ENCODE measurements at places on chromosomes 11 and 22.

DNA sequence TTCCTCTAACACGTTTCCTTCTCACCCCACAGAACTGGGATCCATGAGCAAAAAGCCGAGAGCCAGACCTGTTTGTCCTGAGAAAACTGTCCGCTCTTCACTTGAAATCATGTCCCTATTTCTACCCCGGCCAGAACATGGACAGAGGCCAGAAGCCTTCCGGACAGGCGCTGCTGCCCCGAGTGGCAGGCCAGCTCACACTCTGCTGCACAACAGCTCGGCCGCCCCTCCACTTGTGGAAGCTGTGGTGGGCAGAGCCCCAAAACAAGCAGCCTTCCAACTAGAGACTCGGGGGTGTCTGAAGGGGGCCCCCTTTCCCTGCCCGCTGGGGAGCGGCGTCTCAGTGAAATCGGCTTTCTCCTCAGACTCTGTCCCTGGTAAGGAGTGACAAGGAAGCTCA is 24.0 kb downstream of the CD5 start:
- DNase-seq: no peak

GRCh38 chr11:131916638-131917037 is 546.2 kb downstream of the NTM start:
- no peak for DNase-seq

- DNase-seq: no peak
These were observed 108.2 kb upstream of the DDI1 start for GRCh38 chr11:103928040-103928801.

DNA sequence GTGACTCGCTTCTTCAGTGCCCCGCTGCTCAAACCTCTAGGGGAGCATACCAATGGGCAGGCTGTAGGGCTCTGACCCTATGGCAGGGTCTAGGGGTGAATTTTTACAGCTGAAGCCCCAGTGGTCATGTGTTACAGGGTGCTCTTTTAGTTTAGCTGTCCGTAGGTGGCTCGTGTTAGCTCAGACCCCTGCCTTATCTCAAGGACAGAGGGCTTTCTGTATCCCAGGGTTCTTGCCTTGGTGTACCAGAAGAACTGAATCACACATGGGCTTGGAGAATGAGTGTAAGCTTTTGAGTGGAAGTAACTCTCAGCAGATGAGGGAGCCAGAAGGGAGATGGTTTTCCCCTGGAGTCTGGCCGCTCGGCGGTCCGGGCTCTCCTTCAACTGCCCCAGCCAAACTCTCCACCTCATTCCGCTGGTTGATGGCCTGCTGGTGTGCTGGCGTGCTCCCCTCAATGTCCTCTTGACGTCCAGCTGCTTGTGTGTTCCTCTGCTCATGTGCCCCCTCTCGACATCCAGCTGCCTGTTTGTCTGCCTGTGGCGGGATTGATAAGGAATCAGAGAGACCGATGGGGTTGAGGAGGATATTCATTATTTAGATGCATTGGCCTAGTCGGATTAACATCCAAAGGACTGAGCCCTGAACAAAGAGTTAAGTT is 37.5 kb downstream of the BIRC2 start:
- DNase-seq: no peak

GRCh38 chr22:48629631-48630432 is 1197.8 kb downstream of the BRD1 start:
- no peak for DNase-seq

- DNase-seq: no peak
These were observed 105.0 kb downstream of the DBX1 start for GRCh38 chr11:20055312-20055711.

DNA sequence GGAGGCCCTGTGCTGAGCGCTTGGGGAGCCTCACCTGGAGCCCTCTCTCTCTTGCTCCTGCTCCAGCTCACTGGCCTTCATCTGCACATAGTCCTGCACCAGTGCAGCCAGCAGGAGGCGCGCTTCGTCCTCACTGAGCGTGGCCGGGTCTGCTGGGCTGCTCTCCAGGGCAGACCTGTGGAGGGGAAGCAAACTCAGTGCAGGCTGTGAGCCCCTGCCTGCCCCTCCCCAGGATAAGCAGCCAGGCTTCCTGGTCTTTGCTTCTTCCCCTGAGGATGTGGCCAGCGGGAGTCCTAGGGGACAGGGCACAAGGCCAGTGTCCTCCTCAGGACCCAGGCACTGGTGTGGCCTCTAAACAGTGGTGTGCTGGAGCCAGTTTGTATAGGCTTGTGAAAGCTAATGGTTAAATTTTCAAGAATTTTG is 2.2 kb downstream of the CALCA start:
- peak; percentile 50 for DNase-seq

DNA sequence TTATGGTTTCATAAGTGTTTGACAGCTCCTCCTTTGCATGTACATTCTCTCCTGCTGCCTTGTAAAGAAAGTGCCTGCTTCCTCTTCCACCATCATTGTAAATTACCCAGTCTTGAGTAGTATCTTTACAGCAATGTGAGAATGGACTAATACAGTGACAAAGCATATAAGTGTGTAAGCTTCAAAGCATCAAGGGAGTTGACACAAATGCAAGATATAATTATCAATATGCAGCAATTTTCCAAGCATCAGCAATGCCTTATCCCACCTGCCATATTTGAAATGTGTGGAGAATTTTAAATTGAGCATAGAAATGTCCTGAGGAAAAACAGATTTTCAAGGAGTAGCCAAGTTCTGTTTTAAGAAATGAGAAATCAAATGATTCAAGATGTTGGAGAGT is 1.7 kb upstream of the OR5AL1 start:
- DNase-seq: no peak

DNA sequence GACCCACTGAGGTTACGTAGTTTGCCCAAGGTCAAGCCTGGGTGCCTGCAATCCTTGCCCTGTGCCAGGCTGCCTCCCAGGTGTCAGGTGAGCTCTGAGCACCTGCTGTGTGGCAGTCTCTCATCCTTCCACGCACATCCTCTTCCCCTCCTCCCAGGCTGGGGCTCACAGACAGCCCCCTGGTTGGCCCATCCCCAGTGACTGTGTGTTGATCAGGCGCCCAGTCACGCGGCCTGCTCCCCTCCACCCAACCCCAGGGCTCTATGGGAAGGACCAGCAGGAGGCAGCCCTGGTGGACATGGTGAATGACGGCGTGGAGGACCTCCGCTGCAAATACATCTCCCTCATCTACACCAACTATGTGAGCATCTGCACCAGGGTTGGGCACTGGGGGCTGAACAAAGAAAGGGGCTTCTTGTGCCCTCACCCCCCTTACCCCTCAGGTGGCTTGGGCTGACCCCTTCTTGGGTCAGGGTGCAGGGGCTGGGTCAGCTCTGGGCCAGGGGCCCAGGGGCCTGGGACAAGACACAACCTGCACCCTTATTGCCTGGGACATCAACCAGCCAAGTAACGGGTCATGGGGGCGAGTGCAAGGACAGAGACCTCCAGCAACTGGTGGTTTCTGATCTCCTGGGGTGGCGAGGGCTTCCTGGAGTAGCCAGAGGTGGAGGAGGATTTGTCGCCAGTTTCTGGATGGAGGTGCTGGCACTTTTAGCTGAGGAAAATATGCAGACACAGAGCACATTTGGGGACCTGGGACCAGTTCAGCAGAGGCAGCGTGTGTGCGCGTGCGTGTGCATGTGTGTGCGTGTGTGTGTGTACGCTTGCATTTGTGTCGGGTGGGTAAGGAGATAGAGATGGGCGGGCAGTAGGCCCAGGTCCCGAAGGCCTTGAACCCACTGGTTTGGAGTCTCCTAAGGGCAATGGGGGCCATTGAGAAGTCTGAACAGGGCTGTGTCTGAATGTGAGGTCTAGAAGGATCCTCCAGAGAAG is 1.6 kb downstream of the GSTP1 start:
- DNase-seq: no peak

GRCh38 chr22:49962012-49962750 is 1.6 kb downstream of the PIM3 start:
- DNase-seq: peak; percentile 91

DNA sequence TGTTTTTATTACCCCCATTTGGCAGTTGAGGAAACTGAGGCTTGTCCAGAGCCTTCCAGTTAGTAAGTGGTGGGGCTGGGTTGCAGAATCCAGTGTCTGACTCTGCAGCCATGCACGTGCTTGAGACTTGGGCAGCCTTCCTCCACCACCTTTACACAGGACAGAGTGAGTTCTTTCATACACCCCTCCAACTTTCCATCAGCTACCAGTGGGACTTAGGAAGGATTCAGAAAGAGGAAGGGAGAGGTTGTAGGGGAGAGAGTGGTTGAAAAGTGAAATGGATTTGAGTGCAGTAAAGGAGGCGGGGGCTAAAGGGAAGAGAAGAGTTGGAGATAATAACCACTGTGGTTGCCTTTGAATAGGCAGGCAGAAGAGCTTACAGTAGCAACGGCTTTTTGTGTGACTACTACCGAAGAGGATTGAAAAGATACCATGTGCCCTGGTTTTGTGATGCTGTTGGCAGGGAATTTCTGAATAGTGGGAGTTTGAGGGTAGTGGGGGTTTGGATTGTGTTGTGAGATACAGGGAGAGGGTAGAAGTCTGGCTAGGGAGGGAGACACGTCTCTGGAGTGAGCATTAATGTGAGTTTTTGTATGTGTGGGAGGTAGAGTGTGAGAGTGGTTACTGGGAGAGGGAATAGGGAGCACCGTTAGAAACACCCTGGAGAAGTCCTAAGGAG is 1.7 kb downstream of the UVRAG start:
- DNase-seq: no peak

- no peak for DNase-seq
These were observed 38.5 kb downstream of the ST3GAL4 start for GRCh38 chr11:126394036-126394435.

GRCh38 chr11:129210831-129211181 is 18.7 kb upstream of the ARHGAP32 start:
- DNase-seq: no peak

DNA sequence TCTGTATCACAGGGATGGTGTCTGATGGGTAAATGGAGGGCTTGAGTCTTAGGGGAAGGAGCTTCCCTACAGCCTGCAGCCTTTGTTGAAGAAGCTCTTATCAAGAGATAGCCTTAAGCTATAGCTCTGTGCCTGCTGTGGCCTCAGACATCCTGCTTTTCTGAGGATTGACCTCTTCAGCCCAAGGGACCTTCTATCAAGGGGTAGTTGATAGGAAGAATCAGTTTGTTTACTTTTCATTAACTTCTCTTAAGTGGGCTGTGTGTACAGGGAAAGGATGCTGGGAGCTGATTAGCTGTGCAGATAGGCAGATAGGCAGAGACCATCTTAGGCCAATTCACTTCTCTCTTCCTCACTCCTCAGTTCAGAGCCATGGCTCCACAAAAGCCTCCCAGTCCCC is 151.8 kb upstream of the CADM1 start:
- DNase-seq: no peak

DNA sequence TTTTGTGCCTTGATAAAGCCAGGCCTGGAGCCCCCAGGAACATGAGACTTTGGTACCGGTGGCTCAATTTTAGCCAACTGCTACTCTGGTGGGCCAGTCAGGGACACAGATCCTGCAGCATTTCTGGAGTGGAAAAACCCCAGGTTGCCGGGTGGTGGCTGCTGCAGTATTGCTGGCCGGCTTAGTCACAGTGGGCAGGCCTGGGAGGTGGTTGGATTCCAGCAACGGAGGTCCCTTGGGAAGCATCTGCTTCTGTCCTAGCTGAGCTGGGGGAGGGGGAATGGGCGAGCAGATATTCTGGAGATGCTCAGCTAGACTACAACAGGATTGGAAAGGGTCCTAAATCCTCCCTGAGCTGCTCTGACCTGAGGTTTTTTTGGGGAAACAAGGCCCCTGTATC is 31.6 kb upstream of the ACCSL start:
- no peak for DNase-seq

GRCh38 chr22:46079861-46080821 is 70.2 kb upstream of the PPARA start:
- DNase-seq: no peak

DNA sequence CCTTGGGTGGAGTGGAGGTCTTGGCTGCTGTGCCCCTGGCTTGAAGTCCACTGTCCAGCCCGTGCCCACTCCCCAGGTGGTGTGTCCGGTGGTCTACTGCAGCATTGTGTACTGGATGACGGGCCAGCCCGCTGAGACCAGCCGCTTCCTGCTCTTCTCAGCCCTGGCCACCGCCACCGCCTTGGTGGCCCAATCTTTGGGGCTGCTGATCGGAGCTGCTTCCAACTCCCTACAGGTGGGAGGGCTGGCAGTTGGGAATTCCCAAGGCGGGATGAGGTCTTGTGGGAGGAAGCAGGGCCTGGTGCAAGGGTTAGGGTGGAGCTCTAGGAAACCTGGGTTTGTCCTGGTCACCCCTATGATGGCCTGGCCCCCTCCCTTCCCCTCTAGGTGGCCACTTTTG is 8.4 kb upstream of the NLRX1 start:
- DNase-seq: no peak

DNA sequence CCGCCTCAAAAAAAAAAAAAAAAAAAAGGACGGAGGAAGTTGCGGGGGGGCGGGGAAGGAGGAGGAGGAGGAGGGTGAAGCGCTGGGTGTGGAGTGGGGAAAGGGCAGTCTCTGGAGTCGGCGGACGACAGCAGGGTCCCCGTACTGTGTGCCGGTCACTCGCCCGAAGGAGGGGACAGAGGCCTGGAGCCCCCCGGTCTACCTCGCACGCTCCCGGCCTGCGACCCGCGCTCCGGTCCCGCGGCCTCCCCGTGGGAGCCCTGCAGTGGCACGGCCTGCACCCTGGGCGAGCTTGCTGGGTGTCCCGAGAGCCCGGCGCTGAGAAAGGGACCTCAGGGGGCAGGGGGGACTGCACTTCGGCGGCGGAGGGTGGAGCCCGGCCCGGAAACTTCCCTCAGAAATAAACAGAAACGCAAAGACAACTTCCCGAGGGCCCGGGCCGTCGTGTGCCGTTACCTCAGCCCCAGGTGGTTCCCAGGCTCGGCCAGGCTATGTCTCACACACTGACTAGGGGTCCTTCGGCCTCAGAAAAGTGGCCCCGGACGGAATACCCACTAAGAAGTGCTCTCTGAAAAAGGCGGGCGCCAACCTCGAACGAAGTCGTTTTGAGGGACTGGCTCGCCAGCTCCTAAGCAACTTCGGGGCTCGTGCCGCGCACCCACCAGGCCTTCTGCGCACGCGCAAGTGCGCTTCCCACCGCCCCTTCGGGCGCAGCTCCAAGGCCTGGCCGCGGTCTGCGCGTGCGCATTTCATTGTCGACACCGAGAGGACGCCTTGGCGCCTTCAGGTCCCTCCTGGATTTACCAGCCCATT is at the start of gene MAJIN:
MAJIN (minus strand) TSS at position 688 of the 813 bp plus-strand sequence. CDS start 12,703 bp downstream, outside the sequence.
- DNase-seq: peak; percentile 86

DNA sequence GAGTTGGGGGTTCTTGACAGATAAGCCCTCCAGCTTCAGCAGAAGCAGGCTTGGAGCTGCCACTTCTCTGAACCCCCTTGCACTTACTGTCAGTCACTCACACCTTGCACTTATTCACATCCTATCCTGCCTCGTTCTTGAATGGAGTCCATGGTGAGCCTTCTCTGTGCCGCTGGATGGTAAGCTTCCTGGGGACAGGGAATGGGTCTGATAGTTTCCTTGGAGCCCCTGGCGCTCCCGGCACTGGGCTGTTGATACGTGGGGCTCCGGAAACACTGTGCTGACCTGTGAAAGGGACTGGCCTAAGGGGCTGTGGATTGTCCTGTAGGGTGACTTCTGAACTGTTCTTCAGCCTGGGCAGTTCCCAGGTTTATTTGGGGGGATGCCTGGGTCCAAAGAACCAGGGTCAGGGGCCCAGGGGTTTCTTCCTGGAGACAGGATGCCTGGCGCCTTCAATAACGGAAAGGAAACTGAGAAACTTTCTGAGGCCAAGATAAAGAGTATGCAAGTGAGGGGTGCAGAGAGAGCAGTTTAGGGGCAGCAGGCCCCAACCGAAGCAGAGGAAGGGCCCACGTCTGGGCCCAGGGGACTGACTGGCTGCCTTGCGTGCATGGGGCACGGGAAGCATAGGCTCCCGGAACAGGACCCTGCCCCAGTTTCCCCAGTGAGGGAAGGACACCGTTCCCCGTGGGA is 709 bp upstream of the ST3GAL4 start:
- no peak for DNase-seq

- DNase-seq: peak; percentile 63
These were observed 2.5 kb upstream of the CALCA start for GRCh38 chr11:14974515-14975251.

All from activated naive CD4-positive, alpha-beta T cell treated with Interleukin-2 at 50 U/mL for 16 hours (primary cell).